T-helper 17 cell (primary cell): ENCODE measurements at places on chromosomes 12 and 14. TPM values are rescaled to one million over a fixed set of nuclear protein-coding genes. Genes with fewer than 3 reads are reported as not detected.

The TAS2R30 gene
- 6.6 TPM for total RNA-seq

The BDKRB1 gene
- total RNA-seq, result not detected

The MYF6 gene
- not detected for total RNA-seq

The MYH6 gene
- total RNA-seq, result not detected

The HOXC11 gene
- not detected for total RNA-seq

The KRT82 gene
- not detected for total RNA-seq

The TAS2R42 gene
- not detected for total RNA-seq

The CELA1 gene
- not detected for total RNA-seq

The ZBTB42 gene
- total RNA-seq, result 2.7 TPM

The MUCL1 gene
- not detected for total RNA-seq

GRCh38 chr12:58701536-58701935 is 218.8 kb downstream of the LRIG3 start:
- DNase-seq, result no peak

DNA sequence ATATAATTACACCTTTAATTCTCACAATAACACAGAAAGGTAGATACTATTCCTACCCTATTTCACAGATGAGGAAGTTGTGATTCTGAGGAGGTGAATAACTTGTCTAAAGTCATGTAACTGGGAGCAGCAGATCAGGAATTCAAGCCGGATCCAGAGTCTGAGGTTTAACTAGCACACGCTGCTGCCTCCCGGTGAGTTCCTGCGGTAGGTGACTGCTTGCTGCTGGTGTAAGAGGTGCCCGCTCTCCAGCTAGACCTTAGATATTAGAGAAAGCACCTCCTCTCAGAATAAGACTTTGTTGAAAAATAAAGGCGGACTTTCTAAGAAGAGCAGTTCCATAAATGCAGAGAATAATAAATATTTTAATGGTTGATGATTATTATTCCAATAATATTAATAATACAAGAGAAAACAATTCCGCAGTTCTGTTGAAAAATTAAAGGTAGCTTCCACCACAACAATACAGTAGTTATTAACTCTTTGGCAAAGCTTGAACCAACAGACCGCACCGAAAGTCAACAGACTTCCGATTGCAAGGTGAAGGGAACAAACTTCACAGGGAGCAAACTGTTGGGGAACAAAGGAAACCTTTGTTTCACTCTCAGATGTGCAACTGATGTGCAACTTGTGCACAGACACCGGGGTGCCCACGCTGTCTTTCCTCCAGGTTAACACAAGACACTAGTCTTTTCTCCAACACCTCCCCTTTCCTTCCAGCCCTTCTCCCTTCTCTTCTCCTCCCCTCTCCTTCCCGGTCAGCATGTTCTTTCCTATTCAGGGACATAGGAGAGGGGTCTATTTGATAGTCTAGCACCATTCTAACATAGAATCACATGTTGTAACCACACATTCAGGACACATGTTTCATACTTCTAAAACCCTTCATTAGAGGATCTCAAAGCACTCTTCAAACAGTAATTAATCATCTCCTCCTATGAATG is 73.2 kb upstream of the EGLN3 start:
- no peak for DNase-seq

DNA sequence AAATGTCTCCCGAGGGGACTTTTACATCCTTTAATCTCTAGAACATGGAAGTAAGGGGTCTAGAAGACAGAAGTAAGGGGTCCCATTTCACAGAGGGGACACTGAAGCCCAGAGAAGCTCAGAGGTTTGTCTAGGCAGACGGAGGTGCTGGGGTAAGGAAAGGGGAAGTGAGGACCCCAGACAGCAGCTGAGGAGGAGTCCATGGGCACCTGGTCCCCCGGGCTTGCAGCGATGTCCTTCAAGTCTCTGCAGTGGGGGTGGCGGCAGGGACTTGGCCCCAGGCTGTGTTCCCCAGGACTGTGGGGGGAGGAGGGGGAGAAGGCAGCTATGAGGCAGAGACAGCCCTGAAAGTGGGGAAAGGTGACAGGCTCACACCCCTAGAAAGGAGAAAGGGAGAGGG is 30.7 kb downstream of the DTX1 start:
- no peak for DNase-seq

GRCh38 chr14:102212356-102212755 is 72.7 kb downstream of the WDR20 start:
- no peak for DNase-seq

- no peak for DNase-seq
These were observed 85.7 kb downstream of the AKAP6 start for GRCh38 chr14:32414808-32415255.

DNA sequence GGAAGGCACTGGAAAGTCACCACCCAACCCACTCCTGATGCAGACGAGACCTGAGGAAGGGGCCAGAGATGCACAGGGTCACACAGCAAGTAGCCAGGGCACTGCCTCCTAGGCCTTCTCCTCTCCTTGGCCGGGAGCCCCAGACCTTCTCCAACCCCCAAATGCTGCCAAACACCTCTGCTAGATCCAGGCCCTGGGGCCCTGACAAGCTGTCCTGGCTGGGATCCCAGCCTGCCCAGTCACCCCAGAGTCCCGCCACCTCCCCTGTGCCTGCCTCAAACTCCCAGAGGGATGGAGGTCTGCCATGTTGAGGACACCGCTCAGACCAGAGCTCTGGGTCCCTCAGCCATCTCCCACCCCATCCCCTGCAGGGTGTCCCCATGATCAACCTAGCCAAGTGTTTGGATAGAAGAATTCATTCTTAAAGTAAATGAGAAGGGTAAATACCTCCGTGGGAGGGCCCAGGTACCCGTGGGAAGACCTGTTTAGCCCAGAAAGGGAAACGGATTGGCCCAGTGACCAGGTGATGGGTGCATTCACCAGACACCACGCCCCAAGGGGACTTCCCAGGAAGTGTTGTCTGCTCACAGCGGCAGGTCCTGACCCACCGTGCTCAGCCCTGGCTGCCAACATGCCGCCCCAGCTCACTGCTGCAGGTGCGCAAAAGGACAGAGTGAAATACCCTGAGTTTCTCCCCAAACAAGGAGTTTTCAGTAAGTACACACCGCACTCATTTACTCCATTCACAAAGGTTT is 4.6 kb upstream of the DIO3 start:
- DNase-seq, result no peak

DNA sequence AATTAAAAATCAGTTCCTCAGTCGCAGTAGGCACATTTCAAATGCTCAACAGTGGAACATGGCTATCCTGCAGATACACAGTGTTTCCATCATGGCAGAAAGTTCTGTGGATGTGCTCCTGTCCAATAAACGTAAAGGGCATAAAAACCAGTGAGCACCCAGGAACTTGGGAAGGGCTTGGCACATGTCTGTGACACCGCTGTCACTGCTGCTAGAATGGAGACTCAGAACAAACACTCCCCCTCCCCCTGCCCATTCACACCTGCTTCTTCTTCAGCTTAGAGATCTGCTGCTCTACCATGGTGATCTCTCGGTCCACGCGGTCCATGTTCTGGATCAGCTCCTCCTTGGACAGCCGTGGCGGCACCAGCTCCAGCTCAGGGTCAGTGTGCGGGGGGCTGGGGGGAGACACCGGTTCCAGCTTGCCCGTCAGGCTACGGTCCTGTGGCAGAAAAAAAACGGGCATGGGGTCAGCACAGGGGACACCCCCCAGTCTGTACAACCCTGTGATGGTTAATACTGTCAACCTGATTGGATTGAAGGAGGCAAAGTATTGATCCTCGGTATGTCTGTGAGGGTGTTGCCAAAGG is 94.6 kb downstream of the NCOR2 start:
- DNase-seq, result no peak

GRCh38 chr12:8681129-8681884 is 16.5 kb upstream of the RIMKLB start:
- no peak for DNase-seq

GRCh38 chr14:98915625-98916024 is 356.4 kb downstream of the BCL11B start:
- no peak for DNase-seq

- no peak for DNase-seq
These were observed 91.5 kb upstream of the ZFP36L1 start for GRCh38 chr14:68884031-68885030.

GRCh38 chr14:60090864-60091519 is 731 bp upstream of the PCNX4 start:
- no peak for DNase-seq

DNA sequence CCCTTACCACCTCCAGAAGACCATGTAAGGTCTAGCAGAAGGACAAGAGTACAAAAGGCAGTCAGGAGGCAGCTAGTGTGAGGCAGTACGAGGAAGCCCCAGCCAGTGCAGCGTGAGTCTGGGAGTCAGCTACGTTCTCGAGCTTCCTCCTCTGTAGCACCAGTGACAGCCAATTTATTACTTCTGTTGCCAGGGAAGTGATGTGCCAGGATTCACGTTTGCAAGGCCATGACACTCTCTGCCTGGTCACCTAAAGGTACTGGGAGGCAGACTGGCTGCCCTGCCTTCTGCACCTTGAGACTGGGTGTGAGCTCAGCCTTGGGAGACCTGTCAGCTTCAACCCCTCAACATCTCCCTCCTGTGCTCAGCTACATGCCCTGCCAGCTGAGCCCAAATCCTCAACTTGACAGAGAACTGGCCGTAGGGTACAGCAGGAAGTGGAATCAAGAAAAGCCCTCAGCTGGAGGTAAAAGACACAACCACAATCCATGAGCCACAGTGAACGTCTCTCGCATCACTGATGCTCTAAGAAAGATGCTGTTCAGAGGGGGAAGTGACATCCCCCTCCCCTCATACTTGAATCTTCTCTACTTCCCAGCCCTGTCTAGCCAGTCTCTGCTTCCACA is 182.5 kb upstream of the RGS6 start:
- DNase-seq, result no peak

DNA sequence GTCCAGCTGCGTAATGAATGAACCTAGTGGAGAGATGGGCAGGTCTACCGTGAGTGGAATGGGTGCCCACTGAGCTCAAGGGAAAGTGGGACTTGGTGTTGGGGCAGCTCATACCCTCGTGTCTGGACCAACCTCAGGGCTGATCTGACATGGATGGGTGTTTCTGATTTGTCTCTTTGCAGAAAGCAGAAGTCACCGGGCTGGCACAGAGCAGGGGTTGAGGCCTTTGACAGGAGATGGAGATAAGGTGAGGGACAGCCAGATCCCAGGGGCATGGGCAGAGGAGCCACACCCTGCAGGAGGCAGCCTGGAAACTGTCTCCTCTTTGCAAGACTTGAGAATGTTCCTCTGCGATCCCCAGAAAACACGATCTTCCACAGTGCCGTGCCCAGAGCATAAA is 20.9 kb upstream of the PPP1CC start:
- no peak for DNase-seq

GRCh38 chr14:79695307-79695706 is 516.0 kb downstream of the DIO2 start:
- DNase-seq, result no peak

DNA sequence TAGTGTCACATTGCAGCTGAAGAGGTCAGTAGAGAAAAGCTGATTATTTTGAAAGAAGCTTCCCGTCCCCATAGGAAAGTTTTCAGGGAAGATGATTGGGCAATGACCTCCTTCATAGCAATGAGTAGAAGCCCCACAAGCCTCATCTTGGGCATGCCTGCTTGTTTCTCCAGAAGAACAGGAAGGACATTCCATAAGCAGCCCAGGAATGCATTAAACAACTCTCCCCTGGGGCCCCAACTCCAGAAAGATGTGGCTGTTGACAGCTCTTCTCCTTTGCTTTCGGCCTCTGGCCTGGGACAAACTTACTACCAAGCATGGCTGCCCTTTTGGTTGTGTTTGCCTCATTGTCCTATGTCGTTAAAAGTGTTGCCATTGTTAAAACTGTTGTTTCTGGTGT is 5.7 kb upstream of the VDR start:
- DNase-seq, result no peak

DNA sequence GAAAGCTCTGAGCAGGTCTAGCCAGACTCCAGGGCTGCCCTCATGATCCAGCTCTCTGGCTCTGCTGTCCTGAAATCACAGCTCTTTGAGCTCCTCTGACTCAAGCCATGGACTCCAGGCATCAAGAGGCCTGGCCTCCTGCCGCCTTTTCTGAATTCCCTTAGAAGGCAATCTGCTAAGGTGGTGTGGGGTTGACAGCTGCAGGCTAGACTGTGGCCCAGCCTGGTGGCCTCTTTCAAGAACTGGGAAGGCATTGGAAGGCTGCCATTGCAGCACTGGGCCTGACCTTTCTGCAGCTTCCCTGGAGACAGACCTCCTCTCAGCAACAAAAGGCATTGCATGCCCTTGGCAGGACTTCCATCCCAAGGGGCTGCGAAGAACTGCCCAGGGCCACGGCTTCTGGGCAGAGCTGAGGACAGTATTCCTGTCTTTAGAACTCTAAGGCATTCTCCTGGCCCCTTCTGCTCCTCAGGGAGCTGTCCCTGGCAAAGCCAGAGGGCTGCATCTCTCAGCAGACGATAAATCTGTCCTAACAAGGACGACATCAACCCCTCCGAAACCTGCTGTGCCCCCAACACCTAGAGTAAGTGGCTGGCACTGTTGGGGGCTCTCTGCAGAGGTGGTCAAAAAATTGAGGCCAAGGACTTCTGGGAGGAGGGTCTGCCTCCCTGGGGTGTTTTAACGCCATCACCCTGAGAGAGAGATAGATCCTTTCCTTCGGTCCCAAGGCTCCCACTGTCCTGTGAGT is 115.6 kb downstream of the RBM19 start:
- no peak for DNase-seq

- DNase-seq, result no peak
These were observed 45.6 kb downstream of the FANCM start for GRCh38 chr14:45181329-45181728.

DNA sequence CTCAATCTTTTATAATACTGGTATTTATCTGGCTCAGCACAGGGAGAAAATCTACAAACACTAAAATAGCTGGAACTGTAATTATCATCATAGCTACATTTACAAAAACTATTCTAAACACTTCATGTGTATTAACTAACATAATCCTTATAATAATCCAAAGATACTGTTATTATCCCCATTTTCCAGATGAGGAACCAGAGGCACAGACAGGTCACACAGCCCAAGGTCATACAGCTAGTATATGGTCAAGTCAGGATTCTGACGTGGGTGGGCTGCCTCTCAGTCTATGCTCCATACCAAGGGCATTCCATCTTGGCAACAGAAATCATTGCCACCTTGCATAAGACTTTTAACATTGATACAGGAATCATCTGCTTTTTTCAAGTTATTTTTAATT is 11.4 kb downstream of the FERMT2 start:
- DNase-seq, result no peak

DNA sequence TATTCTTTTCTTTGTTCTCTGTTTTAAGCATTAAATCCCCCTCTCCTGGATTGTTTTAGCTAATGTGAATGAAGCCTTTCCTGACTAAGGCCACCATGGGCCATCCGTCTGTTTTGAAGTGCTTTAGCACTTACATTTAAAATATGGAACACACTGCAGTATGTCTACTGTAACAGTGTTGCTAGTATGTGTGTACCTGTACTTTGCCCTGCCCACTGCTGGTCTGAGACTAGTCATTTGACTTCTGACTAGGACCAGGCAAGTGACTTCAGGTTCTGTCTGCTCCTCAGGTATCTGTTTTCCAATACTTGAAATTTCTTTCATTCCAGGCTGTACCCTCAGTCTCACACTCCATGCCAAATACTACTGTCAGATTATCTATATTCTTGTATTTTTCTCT is 120.1 kb upstream of the TSPAN8 start:
- no peak for DNase-seq

DNA sequence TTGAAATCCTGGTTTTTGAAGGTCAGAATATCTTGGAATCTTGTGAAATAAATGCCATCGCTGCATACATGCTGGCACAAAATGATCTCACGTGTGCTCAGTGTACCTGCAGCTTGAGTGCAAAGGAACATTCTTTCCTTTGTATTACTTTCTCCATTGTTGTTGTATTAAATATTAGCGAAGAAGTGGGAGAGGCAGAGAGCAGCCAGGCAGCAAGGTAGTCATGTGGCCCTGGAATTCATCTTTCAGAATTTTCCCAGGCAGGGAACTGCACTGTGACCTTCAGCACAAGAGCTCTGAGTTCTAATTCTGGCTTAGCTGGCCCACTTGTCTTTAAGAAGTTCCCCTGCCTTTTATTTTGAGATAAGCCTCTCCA is 145.5 kb downstream of the PRKCH start:
- DNase-seq, result no peak
